ENCODE measurements at places on chromosomes 6 and 20. TPM values are rescaled to one million over a fixed set of nuclear protein-coding genes. Genes with fewer than 3 reads are reported as not detected.

Gene RHAG
- not detected for total RNA-seq

GRCh38 chr20:37408302-37409193, 62.6 kb downstream of the SRC start:
- no peak for DNase-seq

- DNase-seq = no peak
These were observed 155.1 kb downstream of the CDC5L start for GRCh38 chr6:44542401-44543116.

- no peak for DNase-seq
These were observed 69.8 kb downstream of the CDC40 start for GRCh38 chr6:110250058-110250457.

DNA sequence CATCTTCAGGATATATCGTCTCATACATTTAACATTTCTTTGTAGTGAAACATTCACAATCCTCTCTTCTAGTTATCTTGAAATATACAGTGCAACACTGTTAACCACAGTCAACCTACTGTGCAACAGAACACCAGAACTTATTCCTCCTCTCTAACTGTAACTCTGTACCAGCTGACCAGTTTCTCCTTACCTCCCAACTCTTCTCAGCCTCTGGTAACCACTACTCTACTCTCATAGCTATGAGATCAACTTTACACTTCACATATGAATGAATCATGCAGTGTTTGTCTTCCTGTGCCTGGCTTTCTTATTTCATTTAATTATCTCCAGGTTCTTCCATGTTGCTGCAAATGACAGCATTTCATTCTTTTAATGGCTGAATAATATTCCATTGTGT, 337.6 kb downstream of the BTBD9 start:
- DNase-seq = no peak

Data from epithelial cell of proximal tubule (primary cell).